ENCODE measurements at places on chromosomes 5 and 9. TPM values are rescaled to one million over a fixed set of nuclear protein-coding genes. Genes with fewer than 3 reads are reported as not detected.

TNFSF15 gene
- not detected for total RNA-seq

PCDHGA6 gene
- total RNA-seq, result 13.1 TPM

DNA sequence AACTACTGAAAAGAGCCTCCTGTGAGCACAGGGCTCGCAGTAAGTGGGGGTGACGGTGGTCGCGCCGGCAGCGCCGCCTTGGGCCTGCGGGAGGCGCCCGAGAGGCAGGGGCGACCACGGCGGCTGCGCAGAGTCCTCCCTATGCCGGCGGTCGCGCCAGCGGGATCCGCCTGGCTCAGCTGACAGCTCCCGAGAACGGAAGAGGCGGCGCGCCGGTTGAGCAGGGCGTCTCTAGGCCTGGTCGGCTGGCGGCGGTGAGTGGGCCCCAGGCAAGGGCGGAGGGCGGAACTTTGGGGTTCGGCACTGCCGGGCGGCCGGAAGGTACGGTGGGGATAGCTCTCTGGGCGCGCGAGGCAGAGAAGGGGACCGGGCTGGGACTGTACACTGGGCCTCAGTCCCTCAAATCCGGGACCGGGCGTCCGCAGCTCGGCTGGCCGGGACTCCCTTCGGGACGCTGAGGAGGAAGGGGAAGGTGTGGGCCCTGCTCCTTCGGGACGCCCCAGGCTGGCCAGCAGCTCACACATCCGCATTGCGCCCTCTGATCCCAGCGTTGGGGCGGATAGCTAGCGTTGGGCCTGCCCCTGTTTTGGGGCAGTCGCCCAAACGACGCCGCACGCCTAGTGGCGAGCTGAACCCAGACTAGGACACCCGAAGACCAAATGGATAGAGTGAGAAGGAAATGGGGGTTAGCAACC lies at the start of gene RNF14:
RNF14 (plus strand) TSS at position 192 of the 695 bp plus-strand sequence. CDS start 4,484 bp downstream, outside the sequence.
- peak; percentile 70 for DNase-seq

NUDT12 gene
- 6.1 TPM for total RNA-seq

DNA sequence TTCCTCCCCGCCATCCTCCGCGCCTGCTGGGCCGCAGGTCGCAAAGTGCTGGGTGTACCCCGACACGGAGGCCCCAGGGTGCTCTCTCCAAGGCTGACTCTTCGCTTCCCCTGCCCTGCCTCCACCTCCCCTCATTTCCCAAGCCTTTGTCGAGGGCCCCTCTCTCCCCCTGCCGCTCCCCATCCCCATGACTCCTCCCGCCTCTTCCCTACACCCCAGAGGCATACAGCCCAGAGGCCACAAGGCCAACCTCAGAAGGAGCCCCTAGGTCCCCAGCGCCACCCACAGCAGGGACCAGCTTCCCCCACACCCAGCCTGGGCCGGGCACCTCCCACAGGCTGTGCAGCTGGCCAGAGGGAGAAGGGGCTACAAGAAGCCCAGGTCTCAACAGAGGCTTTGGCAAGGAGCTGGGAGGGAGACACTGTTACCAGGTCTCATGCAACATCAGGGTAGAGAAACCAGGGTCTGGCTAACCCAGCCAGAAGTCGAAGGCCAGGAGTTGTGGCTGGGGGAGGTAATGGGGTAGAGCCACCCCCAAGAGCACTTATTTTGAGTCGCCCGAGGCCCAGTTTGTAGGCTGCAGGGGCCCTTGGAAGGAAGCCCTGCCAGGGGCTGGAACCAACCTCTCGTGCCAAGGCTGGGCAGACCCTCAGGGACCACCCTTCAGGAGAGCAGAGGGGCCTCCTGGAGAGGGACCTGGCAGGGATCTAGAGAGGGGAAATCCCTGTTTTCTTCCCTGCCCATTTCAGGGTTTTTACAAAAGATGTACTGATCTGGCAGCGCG lies 24.5 kb upstream of the SARDH start:
- no peak for DNase-seq

DNA sequence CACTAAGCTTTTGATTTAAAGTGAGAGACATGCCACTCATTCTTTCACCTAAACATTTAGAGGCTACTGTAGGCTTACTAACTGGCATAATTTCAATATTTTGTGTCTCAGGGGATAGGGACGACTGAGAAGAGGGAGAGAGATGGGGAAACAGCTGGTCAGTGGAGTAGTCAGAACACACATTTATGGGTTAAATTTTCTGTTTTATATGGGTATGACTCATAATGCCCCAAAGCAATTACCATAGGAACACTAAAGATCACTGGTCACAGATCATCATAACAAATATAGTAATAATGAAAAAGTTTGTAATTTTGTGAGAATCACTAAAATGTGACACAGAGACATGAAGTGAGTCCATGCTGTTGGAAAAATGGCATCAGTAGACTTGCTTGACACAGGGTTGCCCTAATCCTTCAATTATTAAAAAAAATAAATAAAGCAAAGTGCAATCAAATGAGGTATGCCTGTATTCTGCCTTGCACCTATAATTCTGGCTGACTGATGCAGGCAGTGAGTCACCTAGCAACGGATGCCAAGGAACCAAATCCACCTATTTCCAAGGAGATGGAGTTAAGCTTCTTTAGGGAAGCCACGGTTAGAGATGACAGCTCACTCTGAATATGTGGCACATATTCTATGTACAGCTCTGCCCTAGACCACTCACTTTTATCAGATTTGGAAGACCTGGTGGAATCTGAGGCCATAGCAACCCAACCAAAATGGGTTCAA lies 166.1 kb downstream of the MARCHF11 start:
- no peak for DNase-seq

GRCh38 chr5:139014726-139015125 lies 139.6 kb upstream of the LRRTM2 start:
- no peak for DNase-seq

DNA sequence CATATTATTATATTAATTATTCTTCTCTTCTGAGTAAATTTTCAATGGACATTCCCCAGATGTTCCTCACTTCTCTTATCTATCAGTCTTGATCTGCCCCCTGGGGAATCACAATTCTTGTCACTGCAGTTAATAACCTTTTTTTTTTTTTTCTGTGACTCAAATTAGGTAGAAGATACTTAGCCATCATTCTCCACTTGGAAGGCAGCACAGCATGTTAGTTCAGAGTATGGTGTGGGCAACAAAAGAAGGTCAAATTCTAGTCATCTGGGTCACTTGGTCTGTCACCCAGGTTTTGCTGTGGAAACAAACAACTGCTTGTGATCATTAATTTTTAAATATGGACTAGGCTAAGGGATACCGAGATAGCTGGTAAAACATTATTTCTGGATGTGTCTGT lies 8.1 kb upstream of the MOB3B start:
- DNase-seq, result no peak

- no peak for DNase-seq
Observed at GRCh38 chr5:103780794-103781193, 218.2 kb upstream of the NUDT12 start.

DNA sequence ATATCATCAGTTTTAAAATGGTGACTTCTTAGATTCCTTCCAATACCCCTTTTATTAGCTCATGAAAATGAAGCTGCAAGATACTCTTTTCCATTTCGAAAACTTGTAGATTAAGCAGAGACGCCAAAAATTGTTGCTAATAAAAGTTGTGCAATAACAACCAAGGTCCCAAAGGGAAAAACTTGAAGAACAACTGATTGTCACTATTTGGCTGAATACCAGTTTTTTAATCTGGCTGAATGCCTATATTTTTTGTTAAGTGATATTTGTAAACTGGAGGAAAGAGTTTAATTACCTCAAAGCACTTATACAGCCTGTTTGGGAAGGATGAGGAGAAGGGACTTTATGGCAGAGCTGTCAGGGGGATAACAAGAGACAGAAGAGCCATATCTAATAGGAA lies 14.6 kb downstream of the C5orf58 start:
- no peak for DNase-seq

GRCh38 chr9:86903734-86904085 lies 43.6 kb downstream of the GAS1 start:
- DNase-seq, result no peak

GGTA1 gene
- 55.1 TPM for total RNA-seq

QRFP gene
- total RNA-seq, result not detected

SHOC1 gene
- not detected for total RNA-seq

DNA sequence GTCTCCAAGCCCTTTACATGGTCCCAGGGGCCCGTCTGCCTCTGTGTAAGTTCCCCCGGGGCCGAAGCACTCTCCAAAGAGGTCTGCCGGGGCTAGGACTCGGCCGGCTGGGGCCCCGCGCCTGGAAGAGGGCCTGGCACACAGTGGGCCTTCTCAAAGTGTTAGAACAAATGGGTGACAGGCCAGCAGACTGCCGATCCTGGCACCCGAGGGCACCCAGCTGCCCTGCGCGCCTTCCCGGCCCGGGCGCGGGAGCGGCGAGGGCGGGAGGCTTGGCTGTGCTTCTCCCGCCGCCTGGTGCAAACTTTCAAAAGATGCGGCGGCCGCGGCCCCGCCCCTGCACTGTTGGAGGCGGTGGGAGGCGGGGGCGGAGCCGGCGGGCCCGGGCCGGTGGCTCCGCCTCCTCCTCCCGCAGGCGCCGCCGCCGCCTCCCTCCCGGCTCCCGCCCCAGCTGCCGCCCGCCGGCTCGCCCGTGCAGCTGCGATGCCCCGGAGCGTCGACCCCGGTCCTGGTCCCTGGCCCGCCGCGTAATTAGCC lies at the start of gene NEURL1B:
NEURL1B (plus strand) TSS at position 442 of the 537 bp plus-strand sequence. CDS start 144 bp downstream, outside the sequence.
- no peak for DNase-seq

DNA sequence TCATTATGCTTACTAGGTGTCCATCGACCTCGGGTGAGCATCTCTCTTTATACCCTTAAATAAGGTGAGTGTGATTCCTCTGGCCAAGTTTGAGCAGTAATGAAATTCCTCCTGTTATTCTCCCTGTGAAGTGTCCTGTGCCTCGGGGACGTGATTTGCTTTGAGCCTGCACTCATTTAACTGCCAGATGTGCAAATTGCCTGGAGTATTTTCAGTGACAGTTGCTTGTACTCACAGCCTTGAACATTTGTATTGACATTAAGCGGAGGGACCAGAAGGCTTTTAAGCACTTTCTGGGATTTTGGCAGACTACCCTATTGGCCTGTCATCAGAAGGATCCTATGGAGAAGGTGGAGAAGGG lies 126.9 kb downstream of the DOCK2 start:
- DNase-seq, result no peak

GRCh38 chr9:26754509-26755164 lies 138.0 kb downstream of the CAAP1 start:
- DNase-seq, result no peak

GRCh38 chr9:69136779-69137178 lies 37.3 kb upstream of the TJP2 start:
- no peak for DNase-seq

- no peak for DNase-seq
Observed at GRCh38 chr9:83020864-83021263, 42.1 kb downstream of the RASEF start.

GRCh38 chr9:27355166-27355565 lies 58.2 kb upstream of the EQTN start:
- no peak for DNase-seq

RANBP17 gene
- total RNA-seq, result 31.1 TPM

TSSK1B gene
- not detected for total RNA-seq

ACOT12 gene
- 2.3 TPM for total RNA-seq
